Kidney (tissue), 22 donors: ENCODE measurements at places on chromosomes 12 and 14. TPM values are rescaled to one million over a fixed set of nuclear protein-coding genes. Genes with fewer than 3 reads are reported as not detected.

- DNase-seq, result no peak
These were observed 161.8 kb upstream of the RGS6 start for GRCh38 chr14:71770431-71770830.

GRCh38 chr14:71742485-71742884, 189.7 kb upstream of the RGS6 start:
- DNase-seq, result no peak

DNA sequence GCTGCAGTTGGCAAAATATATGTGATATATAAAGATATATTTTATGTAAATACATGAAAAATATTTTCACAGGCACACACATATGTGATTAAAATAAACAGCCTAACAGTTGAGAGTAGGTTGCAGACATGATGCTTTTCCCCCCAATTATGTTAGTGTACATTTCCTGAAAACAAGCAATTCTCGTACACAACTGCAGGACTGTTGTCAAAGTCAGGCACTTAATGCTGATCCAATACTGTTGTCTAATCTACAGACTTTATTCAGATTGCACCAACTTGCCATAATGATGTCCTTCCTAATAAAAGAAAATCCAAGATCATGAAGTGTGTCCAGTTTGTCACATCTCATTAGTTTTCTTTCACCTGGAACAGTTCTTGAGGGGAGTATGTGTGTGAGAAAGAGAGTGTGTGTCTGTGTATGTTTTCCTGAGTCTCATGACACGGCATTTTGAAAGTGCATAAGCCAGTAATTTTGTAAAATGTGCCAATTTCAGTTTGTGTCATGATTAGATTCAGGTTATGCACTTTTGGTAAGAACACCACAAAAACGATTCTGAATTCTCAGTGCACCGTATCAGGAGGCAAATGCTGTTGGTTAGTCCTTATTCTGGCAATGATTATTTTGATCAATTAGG, 16.5 kb upstream of the SEL1L start:
- no peak for DNase-seq

DNA sequence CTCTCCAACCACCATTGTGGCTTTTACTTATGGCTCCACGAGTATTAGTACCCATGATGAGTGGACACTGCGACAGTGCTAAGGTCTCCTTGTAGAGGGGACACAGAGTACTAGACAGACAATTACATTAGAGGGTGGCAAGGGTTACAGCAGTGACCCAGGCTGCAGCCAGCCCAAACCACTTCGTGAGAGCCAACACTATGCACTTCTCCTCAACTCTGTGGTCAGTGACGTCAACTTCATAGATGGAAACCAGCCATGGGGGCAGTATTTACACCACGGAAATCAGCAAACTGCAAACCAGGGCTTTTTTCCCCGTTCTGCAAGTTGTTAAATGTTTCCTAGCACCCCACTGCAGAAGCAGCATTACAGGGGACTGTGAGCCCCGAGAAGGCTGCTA, 61.6 kb upstream of the ZFP36L1 start:
- DNase-seq, result no peak

- DNase-seq, result no peak
These were observed 236.3 kb downstream of the SLC25A21 start for GRCh38 chr14:36935976-36936678.

DNA sequence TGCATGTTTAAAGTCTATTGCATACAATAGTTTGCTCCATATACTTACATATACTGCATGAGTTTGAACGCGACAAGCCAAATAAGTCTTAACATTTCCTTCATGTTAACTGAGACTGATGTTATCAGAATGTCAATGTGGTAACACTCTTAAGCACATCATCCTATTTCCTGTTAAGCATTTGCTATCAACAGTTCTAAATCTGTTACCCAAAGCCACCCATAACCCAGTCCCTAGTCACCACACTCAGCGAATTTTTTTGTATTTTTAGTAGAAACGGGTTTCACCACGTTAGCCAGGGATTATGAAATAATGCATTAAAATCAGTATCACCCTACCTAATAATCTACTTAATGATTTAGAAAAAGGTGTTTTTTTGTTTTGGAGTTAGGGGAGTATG, 39.4 kb downstream of the HNRNPC start:
- DNase-seq, result no peak

DNA sequence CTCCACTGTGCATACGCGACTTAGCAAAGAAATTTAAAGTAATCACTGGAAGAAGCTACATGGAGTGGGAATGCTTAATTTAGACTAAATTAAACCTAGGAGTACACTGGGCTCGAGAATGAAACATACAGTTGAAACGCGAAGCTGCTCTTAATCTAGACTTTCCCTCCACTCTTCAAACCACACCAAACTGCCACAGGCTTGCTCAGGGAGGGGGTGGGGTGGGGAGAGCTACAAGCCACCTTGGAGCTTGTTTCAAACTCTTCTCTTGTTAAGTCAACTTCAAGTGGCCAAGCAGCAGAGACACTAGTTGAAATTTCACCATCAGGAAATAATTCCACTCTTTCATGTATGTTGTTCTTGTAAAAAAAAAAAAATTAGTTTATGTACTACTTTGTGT, 69.9 kb downstream of the SLC38A1 start:
- DNase-seq, result no peak

Gene SLC38A4
- 0.66 TPM for total RNA-seq

Gene SDR9C7
- total RNA-seq, result not detected

DNA sequence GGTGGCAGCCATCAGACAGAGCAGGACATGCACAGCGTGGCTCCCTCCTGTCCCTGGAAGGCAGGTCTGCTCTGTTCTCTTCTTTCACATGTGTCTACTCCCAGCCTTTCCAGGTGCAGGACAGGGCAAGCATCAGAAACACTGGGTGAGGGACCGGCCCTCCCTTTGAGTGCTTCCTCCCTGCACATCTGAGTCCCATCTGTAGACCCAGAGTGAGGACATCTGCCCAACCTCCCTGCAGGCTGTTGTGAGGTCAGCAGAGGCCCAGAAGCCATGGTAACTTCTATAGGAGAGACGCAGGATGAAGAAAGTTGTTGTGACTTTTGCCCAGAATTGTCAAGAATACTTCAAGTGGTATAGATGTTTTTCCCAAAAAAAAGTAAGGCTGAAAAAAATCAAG, 282.7 kb downstream of the CACNA1C start:
- peak; percentile 48 for DNase-seq

GRCh38 chr14:64983439-64984310, 3.0 kb upstream of the FNTB start:
- no peak for DNase-seq

DNA sequence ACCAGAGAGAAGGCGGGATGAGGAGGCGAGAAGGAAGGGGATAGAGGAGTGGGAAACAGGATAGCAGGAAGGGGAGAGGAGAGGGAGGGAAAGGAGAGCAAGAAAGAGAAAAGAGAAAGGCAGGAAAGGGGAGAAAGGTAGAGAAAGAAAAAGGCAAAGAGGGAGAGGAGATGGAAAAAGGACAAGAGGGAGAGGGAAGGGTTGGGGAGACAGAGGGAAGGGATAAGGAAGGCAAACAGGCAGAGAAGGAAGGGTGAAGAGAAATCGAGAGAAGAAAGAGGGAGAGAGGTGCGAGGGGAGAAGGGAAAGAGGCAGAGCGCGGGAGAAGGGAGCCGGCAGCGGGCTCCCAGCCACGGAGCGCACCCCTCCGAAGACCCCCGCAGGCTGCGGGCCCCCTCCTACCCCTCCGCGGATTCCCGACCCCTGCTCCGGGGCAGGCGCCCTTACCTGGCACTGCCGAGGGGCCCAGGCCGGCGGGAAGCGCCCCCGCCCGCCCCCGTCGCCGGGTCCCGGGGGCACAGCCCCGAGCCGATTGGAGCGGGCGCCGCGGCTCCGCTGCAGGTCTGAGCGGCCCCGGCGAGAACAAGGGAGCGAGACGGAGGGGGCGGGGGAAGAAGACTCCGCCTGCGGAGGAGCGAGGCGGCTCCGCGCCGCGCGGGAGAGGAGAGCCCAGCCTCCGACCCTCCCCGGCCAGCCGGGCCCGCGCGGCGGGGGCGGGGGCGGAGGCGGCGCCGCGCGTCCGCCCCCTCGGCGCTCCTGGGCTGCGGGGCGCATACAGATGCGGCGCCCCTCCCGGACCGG, at the start of gene CDH24:
Gene CDH24, minus strand, starts transcription at position 565 of the 801 bp plus-strand sequence. CDS start 1,787 bp downstream, outside the sequence.
- DNase-seq, result peak; percentile 89

- DNase-seq, result no peak
These were observed 74.8 kb upstream of the DICER1 start for GRCh38 chr14:95231966-95232633.

- DNase-seq, result no peak
These were observed 29.1 kb downstream of the PLEKHH1 start for GRCh38 chr14:67562025-67562775.

DNA sequence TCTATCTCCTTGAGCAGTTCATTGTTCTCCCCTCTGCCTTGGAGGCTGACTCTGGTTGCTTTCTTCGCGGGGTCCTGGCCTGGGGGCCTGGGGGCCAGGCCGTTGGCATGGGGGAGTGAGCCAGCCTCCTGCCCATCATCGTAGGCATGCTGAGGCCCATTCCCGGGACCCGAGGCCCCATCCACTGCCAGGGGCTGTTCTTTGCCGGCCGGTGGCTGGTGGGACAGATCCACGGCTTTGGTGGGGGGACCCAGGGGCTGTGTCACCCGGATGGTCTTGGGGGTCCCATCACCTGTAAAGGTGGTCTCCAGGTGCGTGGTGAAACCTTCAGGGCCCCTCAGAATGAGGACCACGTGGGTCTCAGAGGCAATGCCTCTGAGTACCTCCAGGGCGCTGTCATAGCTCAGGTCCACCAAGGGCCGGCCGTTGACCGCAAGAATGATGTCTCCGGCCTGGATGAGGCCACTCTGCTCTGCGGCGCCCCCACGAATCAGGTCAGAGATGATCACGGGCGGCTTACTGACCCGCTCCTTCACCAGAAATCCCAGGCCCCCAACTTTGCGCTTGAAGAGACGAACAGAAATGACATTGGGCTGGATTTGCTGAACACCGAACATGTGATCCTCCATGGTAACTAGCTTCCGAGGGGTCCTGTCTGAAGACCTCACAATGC, 30.8 kb downstream of the NOS1 start:
- DNase-seq, result no peak

DNA sequence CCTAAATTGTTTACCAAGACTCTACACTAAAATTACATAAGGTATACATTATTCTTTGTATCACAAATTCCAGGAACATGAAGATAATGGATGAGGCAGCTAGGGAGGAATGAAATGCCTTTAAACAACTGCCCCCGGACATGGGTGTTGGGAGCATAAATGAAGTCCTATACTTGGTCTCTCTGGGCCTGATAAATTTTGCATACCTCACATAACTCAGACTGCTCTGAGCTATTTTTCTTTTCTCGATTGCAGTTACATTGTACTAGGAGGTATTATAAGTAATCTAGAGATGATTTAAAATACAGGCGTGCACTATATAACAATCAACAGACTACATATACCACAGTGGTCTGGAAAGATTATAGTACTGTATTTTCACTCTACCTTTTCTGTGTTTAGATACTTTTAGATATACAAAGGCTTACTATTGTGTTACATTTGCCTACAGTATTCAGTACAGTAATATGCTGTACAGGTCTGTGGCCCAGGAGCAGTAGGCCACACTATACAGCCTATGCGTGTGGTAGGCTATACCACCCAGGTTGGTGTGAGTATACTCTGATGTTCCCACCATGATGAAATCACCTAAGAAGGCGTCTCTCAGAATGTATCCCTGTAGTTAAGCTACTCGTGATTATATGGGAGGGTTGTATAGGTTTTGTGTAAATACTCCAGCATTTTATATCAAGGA, 14.3 kb downstream of the FNTB start:
- no peak for DNase-seq

DNA sequence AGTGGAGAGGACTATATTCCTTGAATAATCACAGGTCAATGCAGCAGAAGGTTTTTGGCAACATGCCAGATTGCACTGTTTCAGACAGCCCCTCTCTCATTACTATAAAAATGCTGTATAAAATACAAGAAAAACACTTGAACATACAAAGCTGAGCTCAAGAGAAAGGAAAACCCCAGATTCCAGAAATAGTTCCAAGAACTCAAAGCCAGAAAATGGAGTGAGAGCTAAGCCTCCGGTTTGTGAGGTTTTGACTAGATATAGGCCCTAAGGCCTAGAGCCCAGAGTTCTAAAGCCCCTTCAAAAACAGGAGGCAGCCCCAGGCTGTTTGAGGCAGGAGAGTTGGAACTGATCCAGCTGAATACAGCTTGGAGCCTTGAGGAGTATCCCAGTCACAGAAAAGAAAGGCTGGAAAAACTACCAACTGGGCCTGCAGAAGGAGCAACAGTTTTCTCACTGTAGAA, 29.4 kb upstream of the ACTN1 start:
- peak; percentile 72 for DNase-seq

- no peak for DNase-seq
These were observed 79.2 kb upstream of the CMKLR1 start for GRCh38 chr12:108418164-108418890.

GRCh38 chr14:76203086-76204001, 51.6 kb downstream of the GPATCH2L start:
- no peak for DNase-seq

Gene CDH24
- total RNA-seq, result 5.1 TPM

- DNase-seq, result no peak
These were observed 25.7 kb downstream of the TEP1 start for GRCh38 chr14:20387576-20387975.

- no peak for DNase-seq
These were observed 22.8 kb upstream of the SRRM4 start for GRCh38 chr12:118958520-118958919.

- no peak for DNase-seq
These were observed 353.7 kb downstream of the APAF1 start for GRCh38 chr12:98998697-98999299.

Gene MYH7
- 0.06 TPM for total RNA-seq

GRCh38 chr14:88877192-88877591, 52.7 kb downstream of the TTC8 start:
- DNase-seq, result no peak

Gene C12orf60
- 2.0 TPM for total RNA-seq

GRCh38 chr14:71320734-71321573, 413.7 kb downstream of the PCNX1 start:
- peak; percentile 67 for DNase-seq

DNA sequence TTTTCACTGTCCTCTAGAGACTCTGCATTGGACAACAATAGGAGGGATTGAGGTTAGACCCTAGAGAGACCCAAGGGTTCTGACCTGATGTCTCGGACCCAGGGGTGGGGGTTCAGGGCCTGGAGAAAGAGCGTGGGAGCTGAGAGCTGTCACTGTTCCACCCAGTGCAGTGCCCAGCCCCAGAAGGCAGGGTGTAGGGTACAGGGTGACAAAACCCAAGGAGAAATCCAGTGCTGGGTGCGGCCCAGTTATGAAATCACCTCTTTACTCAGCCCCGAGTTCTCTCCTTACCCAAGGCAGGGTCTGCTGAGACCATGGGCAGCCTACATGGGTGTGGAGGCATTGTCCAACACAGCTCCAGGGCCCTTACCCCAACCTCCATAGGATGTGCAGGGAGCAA, 2.6 kb downstream of the AQP2 start:
- peak; percentile 15 for DNase-seq

Gene FGF6
- total RNA-seq, result not detected

- DNase-seq, result no peak
These were observed 163.3 kb downstream of the TMEM121 start for GRCh38 chr14:105689722-105690121.

- DNase-seq, result no peak
These were observed 27.7 kb upstream of the MYL2 start for GRCh38 chr12:110948041-110948440.

Gene ZNF10
- 15.1 TPM for total RNA-seq
